ENCODE measurements at places on chromosomes 1 and 21.

- peak; percentile 88 for DNase-seq
Observed at GRCh38 chr1:1291548-1292441, 11.6 kb downstream of the SCNN1D start.

DNA sequence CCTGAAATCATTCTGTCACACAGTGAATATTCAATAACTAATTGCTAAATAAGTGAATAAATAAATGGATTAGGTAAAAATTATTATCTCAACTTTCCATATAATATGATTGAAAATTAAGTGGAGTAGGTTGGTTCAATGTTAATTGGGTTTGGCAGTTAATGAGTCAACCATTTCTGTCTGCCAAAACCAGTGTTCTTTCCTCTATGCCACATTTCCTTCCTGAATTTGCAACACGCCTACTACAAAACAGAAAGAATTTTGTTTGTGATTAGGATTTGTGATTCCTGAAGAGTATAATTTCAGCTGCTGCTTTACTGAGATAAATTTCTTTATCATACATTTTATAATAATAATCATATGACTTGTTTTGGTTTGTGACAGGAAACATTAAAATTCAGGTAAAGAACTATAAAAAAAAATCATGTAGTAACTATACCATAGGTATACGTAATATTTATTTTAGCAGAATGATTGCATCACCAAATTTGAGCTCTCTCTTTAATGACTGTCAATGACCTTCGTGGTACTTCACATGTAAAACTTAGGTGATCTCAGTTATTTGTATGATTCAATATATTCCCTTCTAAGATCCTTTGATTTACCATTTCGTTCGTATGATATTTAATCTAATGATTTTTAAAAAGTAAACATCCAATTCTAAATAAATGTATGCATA, 241.3 kb downstream of the KCNT2 start:
- DNase-seq: no peak

- DNase-seq: no peak
Observed at GRCh38 chr1:198015309-198015708, 98.1 kb downstream of the LHX9 start.

GRCh38 chr1:39500862-39501389, 9.5 kb downstream of the BMP8A start:
- DNase-seq: no peak

DNA sequence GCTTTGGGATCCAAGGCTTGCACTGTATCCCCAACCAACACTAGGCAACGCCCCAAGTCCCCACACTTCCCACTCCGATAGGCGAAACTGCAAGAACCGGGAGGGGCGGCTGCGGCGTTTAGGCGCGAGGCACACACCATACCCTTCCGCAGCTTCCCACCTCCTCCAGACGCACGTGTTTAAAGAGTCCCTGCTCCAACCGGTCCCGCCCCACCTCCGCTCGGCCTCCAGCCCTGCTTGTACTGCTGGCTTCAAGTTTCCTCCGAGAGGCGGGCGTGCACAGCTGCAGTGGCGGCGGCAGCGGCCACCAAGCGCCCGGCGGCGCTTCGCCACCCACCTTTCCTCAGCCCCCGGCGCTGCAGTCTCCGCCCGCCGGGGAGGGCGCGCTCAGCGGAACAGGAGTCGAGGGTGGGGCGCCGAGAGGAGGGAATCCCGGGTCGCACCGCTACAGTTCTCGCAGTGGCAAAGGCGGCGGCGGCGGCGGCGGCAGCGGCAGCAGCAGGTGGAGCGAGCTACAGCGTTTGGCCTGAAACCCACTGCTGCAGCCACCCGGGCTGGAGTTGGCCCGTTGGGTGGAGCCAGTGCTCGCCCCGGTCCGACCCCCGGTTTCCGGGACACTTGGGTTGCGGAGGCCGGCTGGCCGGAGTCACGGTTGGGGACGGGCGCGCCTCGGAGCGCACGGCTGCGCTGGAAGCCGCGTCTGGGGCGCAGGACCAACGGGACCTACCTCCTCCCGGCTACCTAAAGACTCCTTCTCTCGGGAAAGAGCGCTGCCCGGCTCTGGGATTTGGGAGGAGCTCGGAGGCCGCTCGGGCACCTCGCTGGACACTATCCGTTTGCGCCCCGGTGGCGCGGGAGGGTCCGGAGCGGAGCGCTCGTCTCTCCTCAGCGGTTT, at the start of gene CNIH3:
CNIH3 (plus strand) TSS at position 457 of the 895 bp plus-strand sequence. CDS start 858 bp downstream, outside the sequence.
- DNase-seq: peak; percentile 53

GRCh38 chr1:233045588-233045987, 95.2 kb downstream of the NTPCR start:
- DNase-seq: no peak

DNA sequence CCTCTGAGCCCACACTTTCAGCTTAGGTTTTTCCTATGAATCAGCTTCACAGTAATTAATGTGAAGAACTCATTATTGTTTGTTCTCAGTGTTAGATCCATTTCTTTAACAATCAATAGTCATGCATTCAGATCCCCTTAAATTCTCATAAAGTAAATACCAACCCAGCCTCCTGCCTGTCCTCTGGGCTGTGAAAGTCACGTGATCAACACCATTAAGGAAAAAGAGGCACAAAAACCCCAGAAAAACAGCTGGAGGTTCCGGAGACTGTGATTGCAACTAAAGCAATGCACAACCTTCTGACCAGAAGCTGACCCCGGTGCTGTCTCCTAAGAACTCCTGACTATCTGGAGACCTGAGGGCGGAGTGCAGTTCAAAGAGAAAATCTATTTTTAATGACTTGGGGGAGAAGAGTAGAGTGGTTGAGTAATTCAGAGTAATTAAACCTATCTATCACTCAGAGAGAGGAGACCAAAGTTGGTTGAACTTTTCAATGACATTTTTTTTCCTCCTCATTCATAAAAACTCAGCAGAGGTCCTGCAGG, 132.5 kb downstream of the PLXNA2 start:
- DNase-seq: no peak

GRCh38 chr1:110515891-110516290, 3.1 kb downstream of the KCNA10 start:
- DNase-seq: no peak

- DNase-seq: no peak
Observed at GRCh38 chr1:97936976-97937375, 16.1 kb upstream of the DPYD start.

DNA sequence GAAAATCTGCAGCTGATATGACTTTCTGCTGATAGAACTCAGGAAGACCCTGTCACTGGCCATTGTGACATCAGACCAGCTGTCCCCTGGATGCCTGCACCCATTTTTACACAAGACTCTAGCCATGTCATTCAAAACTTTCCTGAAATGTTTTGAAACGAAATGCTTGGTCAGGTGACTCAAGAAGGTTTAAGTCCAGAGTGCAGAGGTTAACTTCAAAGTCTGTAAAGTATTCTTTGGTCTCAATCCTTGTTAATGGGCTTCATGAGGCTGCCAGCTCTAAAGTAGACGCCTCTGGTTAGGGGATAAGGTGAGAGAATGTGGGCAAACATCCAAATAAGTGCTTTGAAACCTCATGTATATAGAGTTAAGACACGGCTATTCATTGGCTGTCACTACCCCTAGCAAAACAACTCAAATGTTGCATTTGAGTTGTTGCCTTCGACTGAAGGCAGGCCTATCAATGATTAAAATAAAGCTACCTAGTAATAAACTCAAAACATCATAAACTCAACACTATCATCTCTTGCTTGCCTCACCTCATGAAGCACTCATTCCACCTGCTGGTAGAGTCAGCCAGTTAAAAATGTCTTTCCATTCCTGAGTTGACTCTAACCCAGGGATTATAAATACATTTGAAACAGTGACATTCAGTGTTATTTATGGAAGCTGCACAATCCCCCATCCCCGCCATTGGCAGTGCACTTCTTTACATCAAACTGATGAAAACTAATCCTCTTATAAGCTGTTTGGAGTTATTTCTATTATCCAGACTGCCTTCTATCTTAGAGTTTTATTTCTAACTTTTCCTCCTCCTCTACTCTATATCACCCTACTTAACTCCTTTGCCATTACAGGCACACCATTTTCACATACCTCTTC, 26.0 kb downstream of the RABIF start:
- DNase-seq: no peak

GRCh38 chr1:23593556-23594148, 34.4 kb upstream of the ID3 start:
- DNase-seq: no peak

DNA sequence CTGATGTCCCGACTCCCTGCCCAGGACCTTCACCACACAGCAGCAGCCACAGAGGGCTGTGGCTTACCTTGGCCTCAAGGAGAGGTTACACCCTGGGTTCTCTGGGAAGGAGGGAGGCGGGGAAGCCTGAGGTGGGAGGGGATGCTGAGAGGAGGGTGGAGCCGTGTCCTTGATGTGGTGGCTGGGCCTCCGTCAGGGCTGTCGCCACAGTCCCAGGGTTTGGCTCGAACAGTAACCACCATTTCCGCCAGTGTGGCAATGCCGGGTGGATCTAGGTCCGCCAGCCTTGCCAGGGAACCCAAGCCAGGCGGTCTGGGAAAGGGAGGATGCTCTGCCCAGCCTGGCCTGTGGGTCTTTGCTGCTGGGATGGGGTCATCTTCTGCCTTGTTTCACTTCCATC, 18.4 kb upstream of the CDCA8 start:
- DNase-seq: no peak

DNA sequence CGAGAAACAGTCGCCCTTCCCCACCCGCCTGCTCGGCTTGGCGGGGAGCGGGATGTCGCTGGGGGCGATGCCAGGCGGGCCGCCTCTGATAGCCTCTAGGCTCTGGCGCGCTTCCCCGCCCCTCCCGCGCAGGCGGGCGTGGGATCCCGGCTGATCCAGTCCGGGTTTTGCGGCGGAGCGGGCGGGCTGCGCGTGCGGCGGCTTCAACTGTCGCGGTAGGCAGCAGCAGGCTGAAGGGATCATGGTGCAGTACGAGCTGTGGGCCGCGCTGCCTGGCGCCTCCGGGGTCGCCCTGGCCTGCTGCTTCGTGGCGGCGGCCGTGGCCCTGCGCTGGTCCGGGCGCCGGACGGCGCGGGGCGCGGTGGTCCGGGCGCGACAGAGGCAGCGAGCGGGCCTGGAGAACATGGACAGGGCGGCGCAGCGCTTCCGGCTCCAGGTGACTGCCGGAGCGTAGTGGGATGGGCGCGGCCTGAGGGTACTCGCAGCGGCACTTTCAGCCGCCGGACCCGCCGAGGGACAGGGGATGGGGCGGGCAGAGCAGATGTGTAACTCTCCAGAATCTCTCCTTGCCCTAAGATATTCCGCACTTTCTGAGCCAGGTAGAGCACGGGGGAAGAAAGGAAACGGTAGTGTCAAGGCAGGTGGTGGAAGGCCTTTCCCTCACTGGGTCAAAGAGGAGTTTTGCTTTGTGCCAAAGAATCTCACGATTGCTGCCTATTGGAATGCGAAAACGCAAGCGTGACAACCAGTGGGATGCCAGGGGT, at the start of gene FAAH:
FAAH (plus strand) TSS at position 210 of the 764 bp plus-strand sequence; CDS start at position 242, 32 bp downstream.
- DNase-seq: peak; percentile 83

DNA sequence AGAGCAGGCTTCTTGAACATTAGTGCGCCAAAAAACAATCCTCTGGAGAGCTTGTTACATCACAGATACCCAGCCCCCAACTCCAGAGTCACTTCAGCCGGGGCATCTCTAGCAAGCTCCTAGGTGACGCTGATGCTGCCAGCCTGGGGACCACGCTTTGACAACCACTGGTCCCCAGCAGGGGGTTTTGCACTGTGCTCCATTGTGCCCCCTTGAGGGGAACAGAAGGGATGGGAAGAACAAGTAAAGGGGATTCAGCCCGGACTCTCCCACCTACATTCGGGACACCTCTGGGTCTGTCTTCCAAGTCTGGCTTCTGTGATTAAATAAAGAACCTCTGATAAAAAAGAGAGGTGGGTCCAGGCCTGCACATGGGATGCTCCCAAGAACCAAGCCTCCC, 60.4 kb downstream of the ATP5PO start:
- no peak for DNase-seq

DNA sequence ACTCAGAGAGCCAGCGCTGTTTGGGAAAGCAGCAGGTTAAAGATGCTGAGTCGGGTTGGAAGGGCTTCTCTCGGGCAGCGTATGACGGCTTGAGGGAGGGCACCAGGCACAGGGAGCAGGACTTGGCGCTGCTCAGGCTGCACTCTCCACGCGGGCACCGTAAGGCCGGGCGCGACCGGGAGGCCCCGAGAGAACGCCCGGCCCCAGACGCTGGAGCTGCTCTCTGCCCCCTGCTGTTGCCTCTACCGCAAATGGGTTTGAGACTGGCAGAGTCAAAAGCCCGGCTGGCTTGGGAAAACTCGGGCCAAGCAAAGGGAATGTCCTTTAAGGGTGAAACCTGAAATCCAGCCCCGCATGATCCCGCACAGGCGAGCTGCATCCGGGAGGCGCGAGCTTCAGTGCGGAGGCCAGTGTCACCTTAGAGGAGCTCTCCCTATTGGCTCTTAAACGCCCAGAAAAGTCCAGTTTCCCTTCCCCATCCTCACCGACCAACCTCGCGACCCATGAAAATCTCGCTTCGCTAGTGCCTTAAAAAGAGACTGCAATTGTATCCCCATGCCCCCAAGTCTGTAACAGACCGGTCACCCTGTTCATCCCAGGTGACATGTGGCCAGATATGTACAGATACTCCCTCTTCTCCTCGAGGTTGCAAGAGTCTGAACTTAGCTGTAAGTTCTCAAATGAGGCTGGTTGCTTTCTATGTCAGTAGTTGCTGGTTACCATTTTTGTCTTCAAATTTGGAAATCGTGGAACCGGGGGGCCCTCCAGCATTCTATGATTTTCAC, 1.1 kb downstream of the PRRX1 start:
- peak; percentile 59 for DNase-seq

GRCh38 chr21:37341254-37341960, 25.2 kb upstream of the DYRK1A start:
- DNase-seq: no peak

DNA sequence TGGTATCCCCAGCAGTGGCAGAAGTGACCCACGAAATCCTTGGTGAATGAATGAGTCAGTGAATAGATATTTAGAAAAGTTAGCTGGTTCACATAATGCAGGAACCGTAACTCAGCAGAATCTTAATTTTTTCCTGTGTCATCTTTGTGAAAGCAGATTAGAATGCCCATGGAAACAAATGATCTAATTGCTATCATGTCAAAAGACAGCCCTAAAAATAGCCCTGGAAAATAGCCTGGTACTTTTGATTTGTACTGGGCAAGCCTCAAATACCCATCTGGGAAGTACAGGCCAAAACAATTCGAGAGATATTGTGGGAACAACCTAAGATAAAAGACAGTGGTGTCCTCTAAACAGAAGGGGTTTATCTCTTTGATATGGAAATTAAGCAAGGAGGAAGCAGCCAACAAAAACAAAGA, 21.1 kb downstream of the FYB2 start:
- no peak for DNase-seq

DNA sequence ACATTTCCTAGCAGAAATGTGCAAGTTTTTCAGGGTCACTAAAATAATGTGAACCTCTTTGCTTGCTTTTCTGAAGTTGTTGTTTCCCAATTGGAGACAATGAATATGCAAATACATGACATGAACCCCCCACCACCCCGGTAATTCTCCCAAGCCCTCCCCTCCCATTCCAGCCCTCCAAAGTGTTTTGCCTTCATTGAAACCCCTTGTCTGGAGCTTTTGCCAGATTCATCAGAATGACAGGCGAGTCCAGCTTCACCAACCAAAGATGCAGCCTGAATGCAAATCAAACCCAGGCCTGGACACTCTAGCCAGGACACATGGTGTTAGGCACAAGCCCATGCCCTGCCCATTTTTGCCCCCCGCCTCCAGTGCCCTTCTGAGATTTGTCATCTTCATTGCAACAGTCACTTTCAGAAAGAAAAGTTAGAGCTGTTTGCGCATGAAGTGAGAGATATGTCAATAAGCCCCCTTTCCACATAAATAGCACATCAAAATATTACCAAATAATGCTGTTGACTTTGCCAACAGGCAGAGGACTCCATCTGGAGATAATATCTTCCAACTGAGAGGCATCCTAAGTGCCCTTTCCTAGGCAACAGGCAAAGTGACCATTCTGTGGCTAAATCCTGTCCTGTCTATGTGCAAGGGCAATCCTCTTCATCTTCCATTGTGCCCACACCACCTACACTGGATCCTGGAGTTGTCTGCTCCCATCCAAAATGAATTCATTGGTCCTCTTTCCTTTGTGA, 145.6 kb upstream of the NFIA start:
- no peak for DNase-seq

All from HuH-7 (cell line).